HS-27A (cell line): ENCODE measurements at places on chromosomes 6 and 20.

DNA sequence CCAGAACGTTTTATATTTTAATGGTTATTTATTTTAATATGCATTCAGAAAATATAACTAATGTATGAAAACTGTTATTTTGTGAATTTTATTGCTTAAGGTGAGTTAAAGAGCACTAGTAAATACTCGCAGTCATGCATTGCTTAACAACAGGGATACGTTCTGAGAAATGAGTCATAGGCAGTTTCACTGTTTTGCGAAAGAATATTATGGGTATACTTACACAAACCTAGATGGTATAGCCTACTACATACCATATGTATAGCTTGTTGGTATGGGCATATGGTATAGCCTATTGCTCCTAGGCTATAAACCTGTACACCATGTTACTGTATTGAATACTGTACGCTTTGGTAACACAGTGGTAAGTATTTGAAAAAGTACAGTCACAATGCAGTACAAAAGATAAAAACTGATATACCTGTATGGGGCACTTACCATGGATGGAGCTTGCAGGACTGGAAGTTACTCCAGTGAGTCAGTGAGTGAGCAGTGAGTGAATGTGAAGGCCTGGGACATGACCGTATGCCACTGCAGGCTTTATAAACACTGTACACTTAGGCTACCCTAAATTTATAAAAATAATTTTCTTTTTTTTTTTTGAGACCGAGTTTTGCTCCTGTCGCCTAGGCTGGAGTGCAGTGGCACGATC lies 38.5 kb downstream of the ARFGEF2 start:
- no peak for DNase-seq

DNA sequence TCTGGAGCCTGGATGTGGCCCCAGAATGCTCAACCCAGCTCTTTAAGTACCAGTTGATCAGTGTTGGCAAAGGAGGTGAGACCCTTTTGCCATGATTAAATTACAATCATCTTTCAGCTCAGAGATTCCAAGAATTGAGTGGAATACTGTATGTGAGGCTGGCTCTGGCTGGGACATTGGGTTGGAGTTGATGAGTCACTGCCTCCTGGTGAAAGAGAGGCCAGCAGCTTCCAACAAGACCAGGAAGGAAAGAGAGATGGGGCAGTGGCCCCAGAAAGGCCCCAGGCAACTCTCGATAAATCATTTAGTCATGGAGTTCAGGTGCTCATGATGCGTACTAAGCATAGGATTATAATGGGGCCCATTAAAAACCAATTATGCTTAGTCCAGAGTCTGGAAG lies 2.1 kb downstream of the TGM6 start:
- DNase-seq, result no peak

- no peak for DNase-seq
Measured at GRCh38 chr6:99736302-99736701, 129.7 kb downstream of the PRDM13 start.

DNA sequence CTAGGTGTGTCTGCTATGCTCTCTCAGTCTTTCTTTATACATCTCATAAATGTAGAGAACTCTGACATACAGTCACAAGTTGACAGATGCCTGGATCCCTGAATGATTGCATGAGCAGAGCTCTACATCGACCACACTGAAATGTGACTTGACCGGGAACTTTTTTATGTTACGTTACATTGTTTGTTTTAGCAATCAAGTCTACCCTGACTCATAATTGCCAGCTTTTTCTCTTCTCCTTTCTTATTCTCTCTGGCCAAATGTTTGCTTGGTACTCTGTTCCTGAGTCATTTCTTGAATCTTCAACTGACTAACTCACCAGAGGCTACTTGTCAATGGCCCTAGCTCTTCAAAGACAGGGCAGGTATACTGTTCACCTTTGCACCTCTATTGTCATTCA lies 213.6 kb upstream of the DTNBP1 start:
- no peak for DNase-seq

DNA sequence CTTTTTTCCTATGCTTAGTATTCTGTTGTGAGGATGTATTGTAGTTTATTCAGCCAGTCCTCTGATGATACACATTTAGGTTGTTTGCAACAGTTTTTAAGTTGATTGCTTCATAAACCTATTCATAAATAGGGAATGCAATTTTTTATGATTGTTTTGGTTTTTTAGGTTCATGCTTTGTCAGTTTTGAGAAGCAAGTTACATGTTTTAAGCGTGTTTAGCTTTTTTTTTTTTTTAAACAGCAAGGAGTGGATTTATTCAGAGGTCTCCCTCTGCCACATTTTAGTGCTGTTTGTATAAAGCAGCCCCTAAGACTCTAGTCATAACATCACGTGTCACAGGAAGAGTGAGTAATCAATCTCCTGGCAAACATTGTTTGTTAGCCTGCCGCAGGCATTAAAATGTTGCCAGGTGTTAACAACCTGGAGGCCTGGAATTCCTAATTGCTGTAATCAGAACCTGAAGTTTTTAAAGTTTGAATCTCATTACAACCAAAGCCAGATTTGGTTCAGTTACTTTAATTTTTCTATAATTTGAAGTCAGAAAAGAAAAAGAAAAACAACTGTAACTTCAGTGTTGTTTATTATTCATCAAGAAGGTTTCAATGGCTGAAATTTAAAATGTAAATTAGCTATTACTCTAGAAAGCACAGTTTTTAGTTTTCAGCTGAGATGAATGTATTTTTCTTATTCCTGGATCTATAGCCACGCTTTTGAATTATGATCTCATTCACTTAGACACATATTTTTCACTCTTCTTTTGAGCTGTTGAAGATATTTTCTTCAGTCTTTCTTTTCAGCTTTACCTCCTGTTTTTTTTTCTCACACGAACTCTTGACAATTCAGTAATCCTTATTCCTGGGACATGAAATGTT lies 59.2 kb downstream of the KCNS1 start:
- no peak for DNase-seq

GRCh38 chr20:16004108-16004854 lies 569.0 kb downstream of the KIF16B start:
- DNase-seq, result no peak

DNA sequence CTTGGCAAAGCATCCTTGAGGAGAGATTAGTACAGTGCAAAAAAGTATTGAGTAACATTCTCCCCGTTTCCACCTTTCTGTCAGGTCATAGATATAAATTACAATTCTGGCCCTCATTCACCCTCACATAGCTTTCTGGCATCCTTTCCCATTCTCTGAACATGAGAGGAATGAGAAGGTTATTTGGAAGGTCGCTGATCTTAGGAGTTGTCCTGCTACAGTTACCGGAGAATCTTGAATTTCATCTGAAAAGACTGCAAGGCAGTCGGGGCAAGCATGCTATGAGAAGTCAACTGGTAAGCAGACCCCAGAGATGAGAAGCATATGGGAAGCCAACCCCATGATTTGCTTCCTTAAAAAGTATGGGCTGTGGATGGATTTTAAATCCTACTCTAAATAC lies 166.7 kb upstream of the CENPW start:
- no peak for DNase-seq

DNA sequence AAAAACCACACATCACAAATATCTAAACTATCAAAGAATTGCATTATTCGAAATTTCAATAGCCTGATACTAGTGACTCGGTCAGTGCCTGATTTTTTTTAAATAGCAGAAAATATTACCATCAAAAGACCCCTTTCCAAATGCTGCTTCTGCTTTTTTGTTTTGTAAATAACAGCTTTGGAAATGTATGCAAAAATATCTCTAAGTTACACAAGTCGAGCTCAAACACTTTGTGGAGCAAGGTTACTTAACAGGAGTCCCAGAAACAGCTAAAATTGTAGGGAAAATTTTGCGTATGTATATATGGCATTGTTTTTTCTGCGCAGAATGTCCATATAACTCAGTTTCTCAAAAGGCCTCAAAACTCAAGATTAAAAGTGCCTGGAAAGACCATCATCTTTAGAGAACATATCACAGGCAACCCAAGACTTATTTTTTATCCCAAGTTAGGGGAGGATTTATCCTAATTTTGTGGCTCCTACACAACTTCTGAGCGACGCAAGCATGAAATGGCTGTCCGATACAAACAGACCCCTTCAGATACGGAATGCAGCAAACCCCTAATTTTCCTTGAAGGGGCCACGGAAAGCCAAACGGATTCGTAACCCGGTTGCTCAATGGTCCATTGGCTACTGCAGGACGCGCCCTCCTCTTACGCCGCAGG lies 1.3 kb downstream of the CEP85L start:
- peak; percentile 19 for DNase-seq

- no peak for DNase-seq
Measured at GRCh38 chr6:88619951-88620350, 343.5 kb downstream of the RNGTT start.

DNA sequence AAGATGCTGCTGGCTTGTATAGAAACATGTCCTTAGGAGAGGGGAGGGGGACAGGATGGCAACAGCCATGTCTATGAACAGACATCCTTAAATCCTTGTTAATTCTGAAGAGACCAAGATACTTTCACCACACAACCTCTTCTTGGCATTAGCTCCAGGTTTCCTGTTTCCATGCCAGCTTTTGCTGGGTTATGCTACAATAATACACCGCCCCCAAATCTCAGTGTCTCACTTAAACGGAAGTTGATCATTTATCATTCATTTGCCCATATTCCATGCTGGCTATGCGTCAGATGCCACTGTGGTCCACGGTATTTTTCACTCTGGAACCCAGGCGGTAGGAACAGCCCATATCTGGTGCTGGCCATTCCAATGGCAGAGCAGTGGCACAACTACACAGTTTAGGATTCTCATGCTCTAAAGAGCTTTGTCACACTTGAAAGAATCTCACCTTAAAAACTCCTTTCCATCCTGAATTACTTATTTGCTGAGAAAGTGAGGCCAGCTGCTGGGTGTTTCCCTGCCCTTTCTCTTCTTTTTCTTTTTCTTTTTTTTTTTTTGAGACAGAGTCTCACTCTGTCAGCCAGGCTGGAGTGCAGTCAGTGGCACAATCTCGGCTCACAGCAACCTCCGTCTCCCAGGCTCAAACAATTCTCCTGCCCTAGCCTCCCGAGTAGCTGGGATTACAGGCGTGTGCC lies 3.7 kb upstream of the RNASET2 start:
- no peak for DNase-seq

- DNase-seq, result no peak
Measured at GRCh38 chr20:58953050-58953449, 28.0 kb upstream of the NELFCD start.

- DNase-seq, result no peak
Measured at GRCh38 chr6:158314737-158315136, 2.5 kb downstream of the TULP4 start.

- no peak for DNase-seq
Measured at GRCh38 chr6:167793421-167793820, 33.3 kb upstream of the AFDN start.

GRCh38 chr6:139891471-139891870 lies 517.0 kb upstream of the CITED2 start:
- no peak for DNase-seq

GRCh38 chr6:73538116-73538779 lies 17.4 kb upstream of the EEF1A1 start:
- no peak for DNase-seq

DNA sequence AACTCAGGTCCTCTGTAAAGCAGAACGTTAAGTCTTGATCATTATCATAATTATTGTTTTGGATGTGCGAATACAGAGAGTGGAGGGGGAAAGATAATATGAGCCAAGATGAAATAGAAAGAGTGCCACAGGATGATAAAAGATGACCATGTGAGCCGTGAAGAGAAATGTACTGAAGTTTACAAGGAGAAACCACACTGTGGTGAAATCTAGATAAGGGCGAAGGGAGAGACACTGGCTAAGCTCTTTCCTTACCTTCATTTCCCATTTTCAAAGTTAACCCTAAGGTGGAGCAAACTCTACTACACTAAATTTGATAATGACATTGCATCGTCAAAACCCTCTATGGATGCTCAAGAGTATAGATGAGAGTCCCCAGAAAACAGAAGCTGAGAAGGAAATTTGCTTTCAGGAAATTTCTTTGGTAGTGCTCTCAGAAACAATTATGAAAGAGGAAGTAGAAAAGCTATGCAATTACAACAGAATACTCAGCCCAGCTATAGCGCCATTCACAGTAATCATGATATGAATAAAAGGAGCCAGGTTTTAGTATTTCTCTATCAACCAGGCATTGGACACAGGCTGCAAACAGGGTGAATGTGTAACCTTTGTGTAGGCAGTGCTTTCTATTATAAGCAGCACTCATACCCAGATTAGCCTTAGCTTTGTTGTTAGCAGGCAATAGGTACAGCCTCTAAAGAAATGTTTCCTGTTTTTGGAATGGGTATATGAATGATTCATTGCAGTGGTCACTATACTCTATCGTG lies 1080.7 kb downstream of the GRIK2 start:
- no peak for DNase-seq

DNA sequence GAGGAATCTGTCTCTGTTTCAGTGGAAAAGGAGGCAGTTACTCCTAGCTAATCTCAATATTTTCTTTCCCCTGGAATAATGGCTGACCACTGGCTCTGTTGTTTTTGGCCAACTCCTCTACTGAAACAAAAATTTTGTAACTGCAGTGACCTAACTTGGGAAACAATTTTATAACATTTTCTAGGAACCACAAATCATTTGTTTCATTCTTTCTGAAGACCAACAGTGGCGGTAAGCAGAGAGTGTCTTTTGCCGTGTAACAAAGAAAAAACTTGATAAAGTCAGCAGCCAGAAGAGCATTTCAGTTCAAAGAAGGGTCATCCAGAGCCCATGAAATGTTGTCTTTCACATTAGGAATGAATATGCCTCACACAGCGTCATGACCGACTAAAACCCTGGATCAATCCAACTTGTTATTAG lies 11.8 kb upstream of the BFSP1 start:
- no peak for DNase-seq

DNA sequence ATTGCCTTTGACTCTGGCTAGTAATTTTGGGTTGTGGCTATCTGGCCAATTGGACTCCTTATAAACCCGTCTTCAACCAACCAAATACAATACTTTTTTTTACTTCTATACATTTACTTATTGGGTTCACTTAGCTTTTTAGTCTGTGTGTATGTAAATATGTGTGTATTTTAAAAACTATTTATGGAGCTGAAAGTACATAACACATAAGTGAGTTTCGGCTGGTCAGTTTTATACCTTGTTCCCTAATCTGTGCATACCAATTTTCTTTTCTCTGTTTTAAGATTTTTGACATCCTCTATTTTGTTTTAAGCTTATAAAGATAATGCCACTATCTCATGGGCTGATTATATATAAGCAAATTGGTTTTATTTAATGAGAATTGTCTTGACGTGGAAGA lies 129.5 kb downstream of the LRRC1 start:
- no peak for DNase-seq

DNA sequence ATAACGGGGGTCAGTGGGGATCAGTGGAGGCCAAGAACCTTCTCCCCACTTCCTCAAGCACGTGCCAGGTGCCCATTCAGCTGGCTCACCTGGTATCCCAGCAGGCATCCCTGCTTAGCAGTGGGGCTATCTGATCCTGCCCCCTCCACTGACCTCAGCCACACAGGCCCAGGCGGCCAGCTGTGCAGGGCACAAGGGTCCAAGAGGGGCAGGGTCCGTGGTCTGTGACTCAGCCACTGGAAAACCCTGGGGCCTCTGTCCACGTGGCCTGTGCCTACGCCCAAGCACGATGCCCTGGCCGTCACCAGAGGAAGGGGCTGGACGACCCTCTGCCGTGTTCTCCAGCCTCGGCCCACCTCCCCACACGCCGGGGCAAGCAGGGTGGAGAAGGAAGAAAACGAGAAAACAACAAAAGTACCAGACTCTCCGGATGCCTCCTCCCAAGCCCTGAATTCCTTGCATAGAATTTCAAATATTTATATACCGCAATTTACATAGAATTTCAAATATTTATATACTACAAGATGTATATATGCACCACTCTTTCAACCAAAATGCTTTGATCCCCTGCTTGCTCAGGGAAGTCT lies 12.1 kb downstream of the PXDC1 start:
- no peak for DNase-seq

- no peak for DNase-seq
Measured at GRCh38 chr6:43173591-43174262, 2.7 kb downstream of the SRF start.
